NCI-H1436 treated with DMSO at 0.1 percent for 48 hours (cell line): ENCODE measurements at places on chromosomes 3 and 15.

- no peak for DNase-seq
These were observed 193.8 kb upstream of the PPP2R3A start for GRCh38 chr3:135771760-135772159.

DNA sequence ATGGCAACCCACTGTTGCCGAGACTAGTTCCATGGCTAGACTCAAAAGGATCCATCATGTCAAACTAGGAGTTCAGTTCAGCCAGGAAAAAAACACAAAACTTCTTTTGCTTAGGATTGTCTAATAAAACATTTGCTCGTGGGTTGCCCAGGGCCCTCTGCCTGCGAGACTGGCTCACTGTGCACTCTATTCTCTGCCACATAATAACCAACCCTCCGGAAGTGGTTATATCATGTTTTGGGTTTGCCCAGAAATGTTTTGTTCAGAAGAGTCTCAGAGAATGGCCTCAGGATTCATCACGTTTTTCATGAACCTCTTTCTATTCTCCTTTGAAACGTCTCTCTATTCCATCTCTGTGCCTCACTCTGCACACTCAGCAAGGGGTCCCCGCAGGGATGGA lies 216.1 kb downstream of the SV2B start:
- DNase-seq = no peak

DNA sequence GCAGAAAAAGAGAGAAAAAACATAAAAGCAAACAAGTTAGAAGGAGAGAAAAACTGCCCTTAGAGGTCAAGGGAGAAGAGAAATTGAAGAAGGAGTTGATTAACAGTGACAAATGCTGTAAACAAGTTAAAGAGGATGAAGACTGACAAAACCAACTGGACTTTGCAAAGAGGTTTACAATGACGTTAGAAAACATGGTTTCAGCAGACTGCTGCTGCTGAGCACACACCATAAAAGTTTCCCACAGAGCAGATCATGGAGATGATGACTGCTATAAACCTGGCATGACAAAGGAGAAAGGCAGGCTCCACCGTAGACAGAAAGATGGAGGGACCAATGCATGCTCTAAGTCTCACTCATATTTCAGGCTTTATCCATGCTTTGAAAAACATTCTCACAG lies 78.7 kb downstream of the POLQ start:
- no peak for DNase-seq

- DNase-seq = no peak
These were observed 206.2 kb downstream of the CTNNB1 start for GRCh38 chr3:41405466-41405865.

DNA sequence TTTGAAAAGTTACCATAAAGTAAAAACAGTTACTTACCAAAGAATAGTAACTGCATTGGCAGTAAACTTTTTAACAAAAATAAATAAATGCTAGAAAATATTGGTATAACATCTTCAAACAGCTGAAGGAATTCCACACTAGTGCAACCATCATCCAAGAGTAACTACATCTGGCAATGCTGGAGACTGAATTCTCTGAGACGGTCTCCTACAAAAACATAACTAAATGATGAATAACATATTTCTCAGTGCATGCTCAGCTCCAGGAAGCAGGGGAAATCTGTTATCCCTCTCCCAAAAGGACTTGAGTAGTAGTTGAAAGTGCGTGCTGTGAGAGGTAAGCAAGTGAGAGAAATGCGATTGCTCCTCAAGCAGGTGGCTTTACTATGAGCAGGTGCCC lies 526.8 kb upstream of the CCDC54 start:
- no peak for DNase-seq

GRCh38 chr15:51878446-51879386 lies 49.3 kb downstream of the TMOD3 start:
- DNase-seq = no peak

GRCh38 chr3:187679638-187680396 lies 9.6 kb upstream of the SST start:
- DNase-seq = peak; percentile 20

- no peak for DNase-seq
These were observed 71.3 kb upstream of the WNT7A start for GRCh38 chr3:13951184-13951583.

- no peak for DNase-seq
These were observed 89.7 kb downstream of the SEC22A start for GRCh38 chr3:123291404-123291803.

- DNase-seq = no peak
These were observed 106.6 kb downstream of the SSR3 start for GRCh38 chr3:156448300-156448699.

DNA sequence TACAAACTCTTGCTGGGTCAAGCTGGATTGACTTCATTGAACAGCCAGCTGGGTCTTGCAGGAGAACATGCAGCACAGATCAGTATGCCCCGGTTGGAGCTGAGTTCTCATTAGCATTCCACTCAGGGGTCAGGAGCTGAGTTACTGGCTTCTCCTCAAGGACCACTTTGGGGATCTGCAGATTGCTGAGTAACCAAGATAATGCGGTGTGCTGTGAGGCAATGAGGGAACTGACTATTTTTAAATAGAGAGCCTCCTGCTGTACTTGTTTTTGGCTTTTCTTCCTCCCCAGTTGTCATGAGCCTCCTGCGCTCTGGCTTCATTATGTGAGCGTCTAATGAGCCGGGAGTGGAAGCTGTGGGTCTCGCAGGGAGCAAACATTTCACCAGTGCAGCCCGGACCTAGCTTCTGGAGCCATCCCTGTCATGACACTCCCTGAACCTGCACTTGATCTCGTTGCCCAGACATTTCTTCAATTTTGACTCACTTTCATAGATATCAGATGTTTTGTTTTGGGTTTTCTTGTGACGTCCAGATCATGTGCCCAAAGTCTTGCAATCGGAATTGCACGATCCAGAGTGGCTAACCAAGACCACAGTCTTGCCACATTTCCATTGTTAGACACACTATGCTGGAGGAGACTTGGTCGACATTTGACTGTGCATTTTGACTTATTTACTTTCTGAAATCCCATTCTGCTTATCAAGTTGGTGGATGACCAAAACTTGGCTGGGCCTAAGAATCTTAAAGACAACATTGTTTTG lies 327.2 kb downstream of the LRTM1 start:
- DNase-seq = no peak

DNA sequence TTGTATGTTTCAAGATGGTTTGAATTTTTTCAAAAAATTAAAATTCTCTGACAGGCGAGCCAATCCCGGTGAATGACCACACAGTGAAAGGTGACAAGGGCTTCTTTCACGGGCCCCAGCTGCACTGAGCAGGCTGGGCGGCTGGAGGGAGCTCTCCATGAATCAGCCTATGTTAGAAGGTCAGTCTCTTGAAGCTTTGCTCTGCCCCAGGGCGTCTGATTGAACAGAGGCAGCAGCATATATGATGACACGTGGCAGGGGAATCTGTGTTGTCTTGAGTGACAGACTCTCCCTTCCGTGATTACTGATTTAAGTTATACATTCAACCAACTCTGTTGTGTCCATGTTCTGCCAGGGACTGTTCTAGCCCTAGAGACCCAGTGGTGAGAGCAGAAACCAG lies 51.5 kb downstream of the ISG20 start:
- no peak for DNase-seq

GRCh38 chr3:73600293-73600938 lies 24.3 kb downstream of the PDZRN3 start:
- DNase-seq = no peak

DNA sequence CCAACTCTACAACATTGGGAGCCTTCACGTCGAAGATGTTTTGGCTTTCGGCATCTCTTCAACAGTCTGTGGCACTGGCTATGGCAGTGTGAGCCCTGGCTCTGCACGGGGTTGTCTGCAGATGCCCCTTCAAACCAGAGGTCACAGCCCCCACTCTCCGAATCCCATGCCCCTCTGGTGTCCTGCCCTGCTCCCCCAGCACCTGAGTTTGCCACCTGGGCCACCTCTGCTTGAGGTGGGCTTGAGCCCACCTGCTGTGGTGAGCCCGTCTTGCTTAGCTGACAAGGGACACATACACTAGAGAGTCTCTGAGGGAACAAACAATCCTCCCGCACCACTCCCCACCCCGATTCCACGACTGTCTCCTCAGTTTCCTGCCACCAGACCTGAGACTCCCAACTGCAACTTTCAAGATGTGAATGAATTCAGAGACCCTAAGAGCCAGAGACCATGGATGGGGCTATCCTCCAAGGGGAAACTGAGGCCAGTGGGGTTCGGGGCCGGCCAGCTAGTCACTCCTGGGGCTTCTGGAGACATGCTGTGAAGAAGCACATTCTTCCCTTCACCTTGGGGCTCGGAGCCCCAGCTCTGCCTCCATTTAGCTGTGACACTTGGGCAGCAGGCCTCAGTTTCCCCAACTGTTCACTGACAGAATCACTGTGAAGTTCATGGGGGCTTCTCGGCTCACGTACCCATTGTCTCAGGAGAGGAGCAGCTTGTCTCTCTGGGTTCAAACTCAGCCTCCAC lies 44.6 kb downstream of the TPRA1 start:
- no peak for DNase-seq

- DNase-seq = no peak
These were observed 235.3 kb upstream of the ST8SIA2 start for GRCh38 chr15:92158426-92158825.

GRCh38 chr3:165197481-165197800 lies 1.3 kb upstream of the SLITRK3 start:
- DNase-seq = no peak

DNA sequence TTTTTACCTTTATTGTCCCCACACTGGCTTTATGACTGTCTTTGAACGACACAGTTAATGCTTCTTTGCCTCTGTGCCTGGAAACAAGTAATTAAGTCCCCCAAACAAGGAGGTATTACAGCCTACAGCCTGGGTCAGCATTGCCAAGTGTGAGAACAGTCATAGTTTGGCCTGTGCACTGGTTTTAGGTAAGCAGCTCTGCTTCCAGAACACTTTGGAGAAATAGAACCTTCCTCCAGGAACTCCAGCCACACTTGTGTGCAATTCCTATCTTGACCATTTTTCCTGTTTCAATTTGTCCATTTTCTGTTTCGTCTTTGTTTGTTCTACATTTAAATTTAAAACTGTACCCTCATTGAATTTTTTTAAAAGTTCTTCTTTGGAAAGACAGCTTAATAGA lies 568.2 kb downstream of the TUSC7 start:
- no peak for DNase-seq

GRCh38 chr15:40891810-40892446 lies 2.3 kb upstream of the VPS18 start:
- no peak for DNase-seq

DNA sequence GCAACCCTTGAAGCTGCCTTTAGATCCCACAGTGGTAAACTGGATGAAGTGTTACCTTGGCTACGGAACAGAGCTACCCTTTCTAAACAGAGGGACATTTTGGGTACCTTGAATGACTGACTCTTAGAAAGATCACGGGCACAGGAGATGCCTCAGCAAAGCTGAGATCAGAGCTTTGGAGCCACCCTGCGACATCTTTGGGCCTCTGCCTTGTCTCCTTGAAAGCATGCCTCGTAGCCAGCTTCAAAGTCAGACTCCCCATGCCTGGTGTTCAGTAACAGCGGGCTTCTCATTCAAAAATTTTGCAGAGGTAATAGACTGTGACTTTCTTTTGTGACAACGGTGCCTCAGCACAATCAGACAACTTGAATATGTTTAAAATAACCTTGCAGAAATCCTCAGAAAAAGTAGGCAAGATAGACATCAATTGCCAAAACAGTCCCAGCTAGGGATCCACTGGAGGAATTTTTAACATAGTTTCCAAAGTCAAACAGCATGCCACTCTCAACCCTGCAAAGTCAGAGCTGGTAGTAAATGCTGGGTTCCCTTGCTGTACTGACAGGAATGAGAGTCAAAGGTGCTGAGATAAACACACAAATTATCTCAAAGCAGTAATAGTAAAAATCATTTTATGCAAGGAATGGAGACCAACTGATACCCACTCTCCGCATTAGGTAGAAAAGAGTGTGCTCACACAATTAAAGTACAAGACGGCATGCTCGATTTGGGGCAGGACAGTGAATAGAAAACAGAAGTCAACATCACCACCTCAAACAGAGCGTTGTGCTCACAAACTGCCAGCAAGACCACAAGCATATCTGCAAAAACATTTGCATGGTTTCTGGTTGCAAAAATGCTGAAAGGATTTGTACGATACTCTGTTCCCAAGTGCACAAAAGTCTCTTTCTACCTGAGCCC lies 82.1 kb downstream of the MYO1E start:
- no peak for DNase-seq

DNA sequence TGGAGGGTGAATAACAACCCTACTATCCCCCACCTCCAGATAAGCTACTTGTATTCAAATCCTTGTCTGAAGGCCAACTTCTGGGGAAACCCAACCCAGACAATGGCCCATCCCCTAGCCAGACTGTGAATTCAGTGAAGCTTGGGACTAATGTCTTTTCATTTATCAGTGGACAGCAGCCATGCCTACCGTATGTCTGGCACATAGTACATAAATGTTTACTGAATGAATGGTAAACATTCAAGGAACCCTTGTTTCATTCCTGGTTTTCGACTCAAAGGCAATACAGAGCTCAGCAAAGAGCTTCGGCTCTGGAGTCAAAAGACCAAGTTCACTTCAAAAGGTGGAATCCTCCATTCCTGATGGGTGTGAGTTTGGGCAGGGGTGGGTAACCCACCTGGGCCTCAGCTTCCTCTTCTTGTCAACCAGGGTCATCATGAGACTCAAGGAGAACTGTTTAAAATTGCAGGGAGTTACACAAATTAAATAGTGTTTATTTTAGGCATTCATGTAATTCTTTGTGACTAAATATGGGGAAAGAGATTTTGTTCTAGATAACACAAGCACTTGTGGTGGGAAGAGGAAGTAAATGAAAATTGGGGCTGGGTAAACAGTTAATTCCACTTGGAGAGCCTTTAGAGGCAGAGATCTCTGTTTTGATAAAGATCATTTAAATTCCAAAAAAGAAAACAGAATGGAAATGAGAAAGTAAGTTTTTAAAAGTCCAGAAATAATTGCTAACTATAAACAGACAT lies 303.7 kb upstream of the WNT5A start:
- DNase-seq = no peak

DNA sequence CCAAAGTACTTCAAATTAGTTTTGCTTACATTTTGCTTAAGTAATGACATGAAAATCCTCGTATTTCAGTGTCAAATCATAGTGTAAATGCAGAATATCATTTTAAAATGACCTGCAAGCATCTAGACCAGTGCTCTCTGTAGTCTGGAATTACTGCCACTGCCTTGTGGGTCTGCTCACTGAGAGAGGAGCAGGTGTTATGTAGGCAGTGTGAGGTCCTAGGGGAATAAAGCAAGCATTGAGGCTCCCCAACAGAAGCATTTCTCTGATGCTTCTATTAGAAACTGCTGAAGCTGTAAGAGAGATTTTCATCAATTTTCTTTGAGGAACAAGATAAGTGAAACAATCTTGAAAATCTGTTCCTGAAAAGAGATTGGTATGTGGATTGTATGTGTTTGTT lies 253.2 kb downstream of the BBX start:
- peak; percentile 75 for DNase-seq

DNA sequence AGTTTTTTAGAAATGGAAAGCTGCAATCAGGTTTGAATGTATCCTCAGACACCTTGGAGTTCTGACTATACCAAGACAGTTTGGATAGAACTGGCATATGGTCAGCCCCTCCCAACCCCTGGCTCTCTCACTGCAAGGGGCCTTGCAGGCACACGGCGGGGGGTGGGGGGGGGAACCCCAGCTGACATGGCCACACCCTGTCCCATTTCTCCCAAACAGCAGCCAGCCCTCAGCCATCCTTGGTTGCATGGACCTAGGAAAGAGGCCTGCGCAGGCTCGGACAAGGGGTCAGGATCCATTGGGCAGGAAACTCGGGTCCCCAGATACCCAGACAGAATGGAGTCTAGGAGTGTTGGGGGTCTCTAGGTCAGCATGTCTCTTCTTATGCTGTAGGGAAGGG lies 14.5 kb downstream of the CAND2 start:
- DNase-seq = no peak

GRCh38 chr15:50057905-50058639 lies 61.0 kb downstream of the ATP8B4 start:
- DNase-seq = no peak

- no peak for DNase-seq
These were observed 10.6 kb upstream of the WNT7A start for GRCh38 chr3:13890377-13891016.
